ENCODE measurements at places on chromosomes 11 and 22.

DNA sequence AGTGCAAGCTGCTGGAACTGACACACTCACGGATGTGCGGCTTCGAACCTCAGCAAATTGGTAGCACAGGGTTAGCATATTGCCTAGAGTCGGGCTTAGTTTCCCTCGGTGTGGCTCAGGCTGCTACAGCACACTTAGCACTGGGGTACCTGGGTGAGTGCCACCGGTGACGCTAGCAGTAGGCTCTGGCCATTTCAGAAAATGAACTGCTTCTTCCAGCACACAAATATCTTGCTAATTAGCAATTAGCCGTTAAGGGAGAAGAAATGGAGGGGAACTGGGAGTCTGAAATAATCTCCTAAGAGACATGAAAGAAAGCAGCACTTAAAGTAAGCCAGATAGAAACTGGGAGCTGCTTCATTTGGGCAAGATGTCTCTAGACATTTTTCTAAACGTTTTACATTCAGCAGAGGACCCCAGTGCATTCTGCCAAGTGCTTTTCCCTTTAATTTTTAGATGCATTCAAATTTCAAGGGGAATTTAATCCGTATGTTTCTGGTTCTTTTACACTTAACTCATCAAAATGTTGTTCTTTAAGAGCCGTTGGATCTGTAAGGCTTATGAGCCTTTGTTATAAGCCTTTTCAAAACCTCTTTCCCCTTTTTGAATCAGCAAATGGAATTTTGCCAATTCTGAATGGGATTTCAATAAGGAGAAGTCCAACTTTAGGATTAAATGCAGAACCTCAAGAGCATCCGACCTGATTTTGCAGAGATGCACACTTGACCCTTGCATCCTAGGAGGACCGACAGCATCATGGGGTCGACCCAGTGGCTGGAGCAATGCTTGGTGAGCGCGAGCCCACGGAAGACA, 708.1 kb downstream of the NTM start:
- DNase-seq: no peak

DNA sequence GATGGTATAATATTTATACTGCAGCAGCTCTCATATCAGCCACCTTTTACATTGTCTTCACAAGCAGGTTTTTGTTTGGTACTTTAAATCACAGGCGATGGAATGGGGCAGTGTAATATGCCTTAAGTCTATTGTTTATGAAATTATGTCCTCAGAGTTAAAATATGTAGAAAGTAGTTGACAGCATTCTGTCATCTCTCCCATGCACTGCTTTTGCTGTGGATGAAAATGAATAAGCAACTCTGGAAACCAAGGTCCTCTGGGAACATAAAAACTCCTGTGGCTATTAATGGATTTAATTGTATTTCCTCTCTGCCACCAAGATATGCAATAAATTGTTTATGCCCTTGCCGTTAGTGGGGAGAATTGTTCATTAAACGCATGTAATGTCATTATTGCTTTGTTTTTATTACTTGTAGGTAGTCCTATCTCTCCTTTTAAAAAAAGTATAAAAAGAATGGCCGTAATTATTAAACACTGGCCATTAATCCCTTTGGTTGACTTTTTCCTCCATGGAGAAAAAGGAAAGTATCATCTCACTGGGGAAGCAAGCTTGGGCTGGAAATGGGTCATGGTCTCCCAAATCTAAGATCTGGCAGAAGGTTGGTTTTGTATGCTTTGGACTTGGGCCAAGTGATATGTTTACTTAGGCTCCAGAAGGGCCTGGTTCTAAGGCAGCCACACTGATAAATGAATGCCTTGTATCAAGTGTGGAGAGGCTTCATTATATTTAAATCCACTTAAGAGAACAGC, 13.1 kb downstream of the PACS1 start:
- no peak for DNase-seq

DNA sequence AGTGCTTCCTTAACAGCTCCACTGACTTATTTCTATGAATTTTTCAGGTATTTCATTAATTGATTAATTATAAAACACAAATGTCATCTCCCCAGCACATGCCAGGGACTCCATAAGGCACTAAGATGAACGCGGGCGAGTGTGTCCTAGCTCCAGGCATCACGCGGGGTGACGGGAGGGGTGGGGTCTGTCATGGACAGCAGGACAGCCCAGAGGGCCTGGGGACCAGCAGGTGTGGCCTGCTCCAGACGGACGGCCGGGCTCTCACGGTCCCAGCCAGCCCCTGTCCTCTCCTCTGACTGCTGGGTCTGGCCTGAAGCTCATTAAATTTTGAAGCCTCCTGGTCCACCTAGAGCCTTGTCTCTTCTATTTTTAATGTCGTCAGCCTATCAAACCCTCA, 531.1 kb downstream of the BRD1 start:
- DNase-seq: no peak

DNA sequence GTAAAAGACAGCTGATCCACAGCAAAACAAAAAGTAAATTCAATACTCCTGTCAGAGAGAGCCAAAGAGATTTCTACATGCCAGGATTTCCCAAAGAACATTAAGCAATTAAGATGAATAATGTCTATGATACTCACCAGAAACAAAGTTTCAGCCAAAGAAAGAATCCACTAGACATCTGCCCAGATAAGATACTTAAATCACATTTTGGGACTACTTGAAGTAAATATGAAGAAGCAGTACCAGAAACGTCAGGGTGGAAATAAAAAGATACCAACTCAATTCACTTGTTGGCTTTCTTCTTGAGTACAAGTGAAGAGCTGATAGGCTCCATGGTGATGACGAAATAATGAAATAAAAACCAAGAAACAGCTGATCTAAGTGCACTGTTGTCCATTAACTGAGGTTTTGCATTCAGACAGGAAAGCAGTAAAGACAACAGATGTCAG, 31.6 kb upstream of the ARHGAP32 start:
- no peak for DNase-seq

DNA sequence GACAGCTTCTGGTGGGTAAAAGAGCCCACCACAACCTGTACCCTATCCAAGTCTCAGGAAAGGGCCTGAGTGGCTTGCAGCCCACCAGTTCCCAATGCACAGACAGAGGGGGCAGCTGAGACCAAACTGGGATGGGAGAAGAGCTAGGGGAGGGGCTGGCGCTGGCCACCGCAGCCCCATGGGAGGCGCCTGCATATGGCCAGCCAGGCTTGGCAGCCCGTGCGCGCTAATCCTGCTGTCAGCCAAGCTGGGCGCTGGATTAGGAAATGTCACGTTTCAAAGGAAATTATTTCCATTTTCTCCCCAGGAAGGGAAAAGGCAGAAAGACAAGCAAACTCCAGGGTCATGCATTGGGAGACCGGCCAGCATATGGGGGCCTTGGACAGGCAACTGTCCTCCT, 236.8 kb downstream of the BUD13 start:
- DNase-seq: no peak

- DNase-seq: no peak
These were observed 27.3 kb downstream of the SERGEF start for GRCh38 chr11:17985517-17985916.

- no peak for DNase-seq
These were observed 609.7 kb downstream of the TBC1D22A start for GRCh38 chr22:47372111-47372581.

- DNase-seq: no peak
These were observed 39.2 kb upstream of the HMGXB4 start for GRCh38 chr22:35218079-35218478.

DNA sequence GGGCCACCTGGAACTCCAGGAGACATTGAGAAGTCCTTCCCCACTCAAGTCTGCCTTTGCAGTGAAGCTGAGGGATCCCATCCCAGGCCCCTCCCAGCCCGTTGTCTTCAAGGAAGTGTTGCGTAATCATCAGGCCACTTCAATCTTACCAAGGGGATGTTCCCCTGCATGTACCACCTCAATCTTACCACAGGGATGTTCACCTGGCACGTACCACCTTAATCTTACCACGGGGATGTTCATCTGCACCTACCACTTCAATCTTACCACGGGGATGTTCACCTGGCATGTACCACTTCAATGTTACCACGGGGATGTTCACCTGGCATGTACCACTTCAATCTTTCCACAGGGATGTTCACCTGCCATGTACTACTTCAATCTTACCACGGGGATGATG, 108.0 kb upstream of the SYN3 start:
- DNase-seq: peak; percentile 12

- peak; percentile 57 for DNase-seq
These were observed 23.9 kb upstream of the ZC3H12C start for GRCh38 chr11:110069158-110069737.

GRCh38 chr11:108591893-108592292, 1.7 kb downstream of the EXPH5 start:
- DNase-seq: no peak

- DNase-seq: peak; percentile 90
These were observed 540 bp downstream of the MS4A14 start for GRCh38 chr11:60396799-60397198.
